ENCODE measurements at places on chromosomes 3 and 15. TPM values are rescaled to one million over a fixed set of nuclear protein-coding genes. Genes with fewer than 3 reads are reported as not detected.

DNA sequence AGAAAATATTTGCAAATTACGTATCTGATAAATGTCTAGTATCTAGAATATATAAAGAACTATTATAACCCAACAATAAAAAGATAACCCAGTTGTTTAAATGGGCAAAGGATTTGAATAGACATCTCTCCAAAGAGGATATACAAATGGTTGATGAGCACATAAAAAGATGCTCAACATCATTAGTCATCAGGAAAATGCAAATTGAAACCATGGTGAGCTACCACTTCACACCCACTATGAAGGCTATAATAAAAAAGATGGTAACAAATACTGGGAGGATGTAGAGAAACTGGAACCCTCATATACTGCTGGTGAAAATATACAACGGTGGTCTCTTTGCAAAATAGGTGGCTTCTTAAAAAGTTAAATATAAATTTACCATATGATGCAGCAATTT, 28.0 kb downstream of the RAD51 start:
- no peaks in the 10 kb centered on the region for H3K4me1 ChIP-seq
- no peaks in the 10 kb centered on the region for H3K27me3 ChIP-seq

DNA sequence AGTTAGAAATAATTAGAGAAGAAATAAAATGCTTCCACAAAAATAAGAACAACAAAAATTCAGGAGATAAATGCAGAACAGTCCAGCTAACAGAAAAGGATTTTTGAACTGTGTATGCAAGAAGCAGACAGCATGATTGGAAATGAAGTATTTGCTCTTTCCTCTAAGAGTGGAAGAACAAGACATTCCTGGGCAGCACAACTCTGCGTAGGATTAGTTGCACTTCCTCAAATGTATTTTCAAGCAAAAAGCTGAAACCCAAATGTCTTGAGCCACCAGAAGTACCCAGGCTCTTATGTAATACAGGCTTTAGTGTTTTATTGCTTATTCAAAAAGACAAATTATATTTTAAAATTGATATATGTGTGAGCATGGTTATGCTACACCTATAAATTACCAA, 127.2 kb downstream of the ZBTB20 start:
- no peak overlapping the region for H3K4me3 ChIP-seq
- no peak for DNase-seq
- H3K36me3 ChIP-seq = no peaks in the 10 kb centered on the region

GRCh38 chr3:55461896-55462295, 25.2 kb downstream of the WNT5A start:
- 0 out of 2 replicates have a peak, but pooled peaks cover 2% of the 10 kb centered on the region for H3K36me3 ChIP-seq
- H3K4me3 ChIP-seq = no peak overlapping the region
- H3K27me3 ChIP-seq = no peaks in the 10 kb centered on the region

GRCh38 chr15:58203537-58203936, 65.4 kb downstream of the AQP9 start:
- no peaks in the 10 kb centered on the region for H3K4me1 ChIP-seq
- no peak for DNase-seq
- H3K27ac ChIP-seq = no peak overlapping the region
- no peak overlapping the region for H3K4me3 ChIP-seq

- no peak overlapping the region for H3K4me3 ChIP-seq
- no peak overlapping the region for H3K27ac ChIP-seq
- no peaks in the 10 kb centered on the region for H3K27me3 ChIP-seq
- peaks cover 20% of the 10 kb centered on the region for H3K36me3 ChIP-seq
Measured at GRCh38 chr3:18466136-18466535, 41.0 kb upstream of the SATB1 start.

DNA sequence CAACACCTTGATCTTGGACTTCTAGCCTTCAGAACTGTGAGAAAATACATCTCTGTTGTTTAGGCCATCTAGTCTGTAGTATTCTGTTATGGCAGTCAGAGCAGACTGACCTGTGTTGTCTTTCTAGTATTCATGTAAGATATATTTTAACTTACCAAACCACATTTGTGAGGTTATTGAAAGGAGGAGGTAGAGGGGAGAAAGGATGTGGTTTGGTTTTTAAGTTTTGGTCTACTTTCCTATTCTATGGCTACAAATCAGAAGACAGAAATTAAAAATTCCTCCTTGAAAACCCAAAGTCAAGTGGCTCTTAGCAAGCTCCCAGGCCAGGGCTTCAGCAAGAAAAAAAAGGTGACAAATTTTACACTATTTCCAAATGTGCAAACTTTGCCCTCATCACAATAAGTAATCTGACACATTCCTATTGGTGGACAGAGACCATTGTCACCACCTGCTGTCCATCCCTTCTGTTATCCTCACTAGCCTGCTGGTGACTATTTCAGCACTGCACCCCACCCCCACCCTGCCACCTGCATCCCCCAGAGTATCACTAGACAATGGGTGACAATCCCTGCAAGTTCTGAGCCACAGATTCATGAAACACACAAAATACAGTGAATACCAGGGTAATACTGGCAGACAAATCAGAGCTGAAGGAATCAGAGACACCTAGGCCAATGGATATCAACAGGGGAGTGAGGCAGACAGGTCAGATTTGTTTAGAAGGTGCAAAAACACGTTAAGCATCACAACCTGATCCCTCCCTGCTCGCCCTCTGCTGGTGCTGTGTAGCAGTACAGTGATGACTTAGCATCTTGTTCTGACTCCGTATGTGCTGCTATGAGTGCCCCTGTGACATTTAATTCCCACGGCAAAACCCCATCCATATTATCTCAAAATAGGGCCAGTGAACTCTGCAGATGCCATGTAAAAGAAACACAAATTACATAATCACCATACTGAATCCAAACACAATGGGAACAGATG, 79.0 kb upstream of the DCLK3 start:
- H3K4me3 ChIP-seq = no peak overlapping the region
- peak; percentile 83 for DNase-seq
- H3K4me1 ChIP-seq = no peaks in the 10 kb centered on the region
- H3K36me3 ChIP-seq = peaks cover 15% of the 10 kb centered on the region

DNA sequence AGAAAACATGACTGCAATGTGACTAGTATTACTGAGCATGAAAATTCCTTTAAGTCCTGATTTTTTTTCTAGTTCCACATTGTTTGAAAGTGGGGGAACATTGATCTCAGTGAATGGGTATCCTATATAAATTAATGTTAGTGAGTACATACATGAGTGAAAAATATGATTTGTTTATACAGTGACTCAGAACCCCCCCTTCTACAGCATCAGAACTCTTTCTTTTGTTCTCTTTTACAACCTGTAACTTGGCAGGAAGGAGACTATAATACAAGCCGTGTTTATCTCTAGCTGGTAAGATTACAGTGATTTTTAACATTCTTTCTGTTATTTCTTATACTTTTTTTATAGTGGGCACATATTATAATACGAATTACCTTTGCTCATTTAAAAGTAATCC, 384.7 kb downstream of the PDCD6IP start:
- no peak overlapping the region for H3K4me3 ChIP-seq
- no peaks in the 10 kb centered on the region for H3K36me3 ChIP-seq

The CISH gene
- 1.7 TPM for total RNA-seq

GRCh38 chr15:67917636-67918035, 77.8 kb upstream of the RNU6-1 start:
- H3K36me3 ChIP-seq = no peaks in the 10 kb centered on the region
- H3K27ac ChIP-seq = no peak overlapping the region
- H3K4me1 ChIP-seq = peaks cover 7% of the 10 kb centered on the region

Measured in H9 (cell line).